ENCODE measurements at places on chromosomes 2 and 18.

DNA sequence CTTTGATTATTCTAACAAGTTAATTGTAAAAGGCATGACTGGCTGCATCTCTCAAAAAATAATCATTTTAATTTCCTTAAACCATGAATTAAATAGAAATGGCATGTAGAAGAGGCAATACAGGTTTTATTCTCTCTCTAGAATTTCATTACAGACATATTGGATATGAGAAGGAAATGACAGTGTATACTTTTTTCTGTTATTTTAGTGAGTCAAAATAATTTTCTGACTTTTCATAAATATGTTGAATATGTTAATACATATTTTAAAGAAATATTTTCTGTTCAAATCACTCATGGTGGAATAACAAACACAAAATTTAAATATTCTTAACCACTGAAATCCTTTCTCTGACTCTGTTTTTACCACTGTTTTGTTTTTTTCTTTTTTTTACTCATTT lies 510.4 kb downstream of the LRP1B start:
- DNase-seq = no peak

GRCh38 chr18:40168026-40168425 lies 1787.0 kb upstream of the PIK3C3 start:
- no peak for DNase-seq

GRCh38 chr2:51960841-51961335 lies 929.0 kb upstream of the NRXN1 start:
- no peak for DNase-seq

GRCh38 chr2:163778045-163778781 lies 42.4 kb upstream of the FIGN start:
- no peak for DNase-seq

DNA sequence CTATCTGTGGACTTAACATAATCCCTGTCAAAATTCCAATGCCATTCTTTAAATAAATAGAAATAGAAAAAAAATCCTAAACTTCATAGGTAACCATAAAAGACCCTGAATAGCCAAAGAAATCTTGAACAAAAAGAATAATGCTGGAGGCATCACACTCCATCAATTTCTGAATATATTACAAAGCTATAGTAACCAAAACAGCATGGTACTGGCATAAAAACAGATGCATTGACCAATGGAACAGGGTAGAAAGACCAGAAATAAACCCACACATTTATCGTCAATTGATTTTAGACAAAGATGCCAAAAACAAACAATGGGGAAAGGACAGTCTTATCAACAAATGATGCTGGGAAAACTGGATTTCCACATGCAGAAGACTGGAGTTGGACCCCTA lies 205.7 kb downstream of the VAPA start:
- no peak for DNase-seq

GRCh38 chr2:96924775-96925747 lies 55.2 kb upstream of the SEMA4C start:
- DNase-seq = peak; percentile 10

DNA sequence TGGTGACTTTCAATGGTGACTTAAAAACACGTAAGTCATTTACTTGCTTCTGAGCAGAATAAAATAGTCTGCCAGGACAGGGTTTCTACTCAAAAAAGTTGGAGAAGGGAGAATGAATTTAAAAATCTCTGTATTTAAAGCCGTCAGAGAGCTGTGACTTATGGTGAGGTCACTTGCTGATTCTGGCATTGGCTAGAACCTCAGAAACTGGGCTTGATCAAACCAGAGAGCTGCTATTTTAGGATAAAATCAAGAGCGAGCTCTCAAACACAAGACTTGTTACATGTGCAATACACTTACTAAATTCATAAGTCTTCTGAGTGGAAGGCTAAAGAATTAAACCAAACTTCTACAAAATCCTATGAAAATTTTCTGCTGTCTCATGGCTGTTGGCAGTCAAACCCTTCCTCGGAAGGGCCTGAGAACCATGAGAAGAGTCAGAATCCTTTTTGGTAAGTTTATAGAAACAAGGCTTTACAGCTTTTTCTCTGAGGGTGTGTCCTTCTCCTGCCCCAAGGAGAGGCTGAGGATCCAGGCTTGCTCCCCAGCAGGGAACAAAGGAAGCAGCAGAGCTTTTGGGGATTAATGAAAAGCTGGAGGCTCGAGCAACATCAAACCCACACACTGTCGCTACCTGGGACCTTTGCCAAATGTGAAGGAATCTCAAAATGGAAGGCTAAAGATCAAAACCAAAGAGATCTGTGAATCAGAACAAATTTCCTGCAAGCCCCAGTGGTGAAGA lies 816.4 kb downstream of the SOCS6 start:
- no peak for DNase-seq

DNA sequence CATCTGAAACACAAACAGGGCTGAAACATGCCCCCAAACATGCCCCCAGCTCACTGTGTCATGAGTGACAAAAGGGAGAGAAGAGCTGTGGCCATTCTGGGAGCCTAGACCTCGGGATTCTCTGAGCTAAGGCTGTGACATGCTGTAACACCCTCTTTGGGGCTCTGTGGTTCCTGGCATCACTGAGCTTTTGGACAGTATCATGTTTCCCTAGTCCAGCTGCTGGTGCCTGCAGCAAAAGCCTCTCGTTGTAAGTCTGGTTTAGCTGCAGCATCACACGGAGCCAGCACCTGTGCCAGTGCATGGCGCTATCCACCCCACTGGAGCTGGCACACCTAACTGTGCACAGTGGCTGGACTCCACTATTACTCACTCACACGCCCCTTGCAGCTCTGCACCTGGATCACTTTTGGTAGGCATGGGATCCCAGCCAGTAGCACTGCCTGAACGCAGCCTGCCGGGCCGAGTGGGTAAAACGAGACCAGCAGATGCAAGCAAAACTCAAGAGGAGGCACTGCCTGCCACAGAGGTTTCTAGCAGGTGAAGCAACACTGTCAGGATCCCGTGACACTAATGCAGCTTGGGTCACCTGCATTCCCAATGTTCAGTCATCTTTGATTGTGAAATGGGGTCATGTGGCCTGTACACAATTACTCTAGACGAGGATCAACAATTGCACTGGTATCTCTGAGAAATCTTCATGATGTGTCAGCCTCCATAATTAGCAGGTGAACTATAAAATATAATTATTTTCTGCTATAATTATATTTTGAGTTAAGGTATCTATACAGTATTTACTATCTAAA lies 547.2 kb downstream of the ZNF804A start:
- DNase-seq = no peak

GRCh38 chr2:127413782-127414637 lies 4.2 kb upstream of the PROC start:
- no peak for DNase-seq
